ENCODE measurements at places on chromosomes 16 and 17.

- DNase-seq, result no peak
These were observed 86.8 kb upstream of the SOX9 start for GRCh38 chr17:72034000-72034399.

DNA sequence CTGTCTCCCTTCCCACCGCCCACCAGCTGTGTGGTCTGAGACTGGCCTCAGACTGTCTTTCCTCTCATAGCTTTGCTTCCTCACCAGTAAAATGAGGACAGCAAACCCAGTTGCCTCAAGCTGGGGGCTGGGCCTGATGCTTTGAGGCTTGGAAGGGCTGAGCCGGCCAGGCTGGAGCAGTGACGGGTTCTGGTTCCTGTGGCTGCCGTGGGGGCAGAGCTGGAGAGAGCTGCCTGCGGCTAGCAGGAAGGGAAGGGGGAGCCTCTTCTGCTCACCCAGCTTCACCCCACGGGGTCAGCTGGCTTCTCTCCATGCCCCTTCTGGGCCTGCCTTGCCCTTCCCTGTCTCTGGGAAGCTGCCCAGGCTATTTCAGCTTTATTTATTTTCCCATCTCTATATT lies 23.7 kb downstream of the LASP1 start:
- no peak for DNase-seq

DNA sequence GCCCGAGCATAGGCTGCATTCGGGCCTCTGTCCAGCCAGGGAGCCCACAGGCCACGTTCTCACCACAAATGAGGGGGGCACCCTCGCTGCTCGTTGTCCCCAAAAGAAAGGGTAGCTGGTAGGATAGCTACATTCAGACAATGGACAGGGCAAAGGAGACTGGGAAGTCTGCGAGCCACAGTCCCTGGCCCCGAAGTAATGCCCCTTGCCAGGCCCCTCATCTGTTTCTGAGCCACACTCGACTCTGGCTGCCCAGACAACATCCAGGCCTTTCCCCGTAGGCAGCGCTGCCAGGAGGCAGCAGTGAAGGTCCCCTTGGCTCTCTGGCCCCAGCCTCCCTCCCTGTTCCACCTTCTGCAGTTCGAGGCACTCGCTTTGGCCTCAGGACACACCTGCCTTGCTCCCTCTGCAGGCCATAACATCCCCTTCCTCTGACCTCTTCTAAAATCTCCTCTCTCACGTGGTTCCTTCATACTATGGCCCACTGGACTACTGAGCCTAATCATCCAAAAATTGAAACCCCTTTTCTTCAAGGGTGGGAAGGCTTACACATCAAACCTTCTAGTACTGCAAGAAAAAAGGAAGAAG lies 12.2 kb downstream of the AIPL1 start:
- no peak for DNase-seq

DNA sequence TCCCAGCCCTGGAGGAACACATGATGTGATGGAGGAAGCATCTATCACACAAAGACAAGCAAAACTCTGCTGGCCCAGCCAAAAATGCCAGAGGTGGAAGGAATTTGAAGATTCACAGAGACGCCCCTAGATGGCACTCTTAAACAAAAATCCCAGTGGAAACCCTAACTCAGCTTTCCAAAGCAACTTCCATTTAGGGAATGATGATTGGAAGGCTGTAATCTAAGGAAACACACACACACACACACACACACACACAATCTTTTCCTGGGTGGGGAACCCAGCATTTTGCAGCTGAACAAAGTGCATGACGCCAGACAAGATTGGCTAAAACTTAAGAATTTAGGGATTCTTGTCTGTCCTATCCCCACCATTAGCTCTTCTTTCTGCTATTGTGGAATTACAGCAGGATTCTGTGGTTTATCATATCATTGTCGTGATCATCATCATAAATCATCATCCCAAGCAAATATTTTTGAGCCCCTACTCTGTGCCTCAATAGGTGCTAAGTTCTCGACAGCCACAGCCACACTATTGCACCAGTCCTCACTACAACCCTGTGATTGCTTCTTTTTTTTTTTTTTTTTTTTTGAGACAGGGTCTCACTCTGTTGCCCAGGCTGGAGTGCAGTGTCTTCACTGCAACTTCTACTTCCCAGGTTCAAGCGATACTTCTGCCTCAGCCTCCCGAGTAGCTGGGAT lies 1.6 kb upstream of the LDAF1 start:
- DNase-seq, result peak; percentile 86

GRCh38 chr17:36829676-36830075 lies 107.6 kb upstream of the LHX1 start:
- DNase-seq, result no peak

DNA sequence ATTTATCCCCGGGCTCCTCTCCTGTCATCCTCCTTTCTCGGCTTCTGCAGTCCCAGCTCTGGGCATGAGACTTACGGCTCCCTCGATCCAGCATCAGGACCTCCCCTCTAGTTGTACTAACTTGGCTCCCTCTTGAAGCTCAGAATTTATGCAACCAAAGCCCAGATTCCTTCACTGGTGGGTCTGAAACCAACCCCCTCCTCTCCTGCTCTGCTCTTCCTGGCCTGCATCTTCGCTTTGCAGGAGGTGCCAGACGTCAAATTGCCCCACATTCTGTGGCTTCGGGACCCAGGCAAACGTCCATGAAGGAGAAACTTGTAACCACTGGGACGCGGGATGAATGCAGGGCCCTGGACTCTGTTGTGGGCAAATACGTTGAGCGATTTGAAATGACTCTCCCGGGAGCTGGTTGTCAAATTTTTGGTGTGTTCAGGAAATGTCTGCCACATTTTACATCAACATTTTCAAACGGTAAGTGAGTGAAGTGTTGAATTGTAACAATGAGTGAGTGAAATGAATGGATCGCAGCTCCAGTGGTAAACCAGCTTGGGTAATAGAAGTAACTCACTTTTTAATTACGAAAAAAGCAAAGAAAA lies 29.3 kb upstream of the ELAC2 start:
- no peak for DNase-seq

DNA sequence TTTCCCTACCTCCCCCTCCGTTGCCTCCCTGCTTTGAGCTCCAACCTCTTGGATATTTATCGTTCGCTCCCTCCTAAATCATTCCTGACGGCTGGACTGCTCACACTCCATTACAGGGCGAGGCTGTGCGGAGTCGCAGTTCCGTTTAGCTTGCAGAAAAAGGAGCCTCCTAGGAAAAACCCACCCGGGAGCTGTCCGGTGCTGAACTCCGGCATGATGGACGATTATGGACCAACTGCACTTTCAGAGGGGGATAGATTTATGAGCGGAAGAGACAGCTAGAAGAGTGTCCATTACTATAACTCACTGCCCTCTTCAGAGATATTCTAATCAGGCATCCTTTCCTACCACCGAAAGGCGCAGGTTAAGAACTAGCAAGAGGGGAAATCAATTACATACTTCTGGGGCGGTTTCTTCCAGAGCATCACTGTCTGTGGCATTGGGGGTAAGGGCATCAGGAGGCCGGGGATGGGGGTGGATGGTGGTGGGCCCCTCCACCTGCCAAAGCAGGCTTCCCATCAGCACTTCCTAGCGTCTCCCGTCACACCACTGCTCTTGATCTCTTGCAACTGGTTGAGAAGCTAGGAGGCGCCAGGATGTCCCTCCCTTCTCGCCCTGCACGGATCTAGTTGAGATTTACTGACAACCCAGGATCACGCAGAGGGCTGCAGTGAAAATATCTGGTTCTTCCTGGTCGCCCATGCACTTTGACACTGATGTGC lies 251.2 kb downstream of the ENGASE start:
- DNase-seq, result no peak

GRCh38 chr16:12276576-12276975 lies 300.0 kb downstream of the SNX29 start:
- no peak for DNase-seq

GRCh38 chr16:7304279-7304678 lies 28.4 kb upstream of the RBFOX1 start:
- no peak for DNase-seq

DNA sequence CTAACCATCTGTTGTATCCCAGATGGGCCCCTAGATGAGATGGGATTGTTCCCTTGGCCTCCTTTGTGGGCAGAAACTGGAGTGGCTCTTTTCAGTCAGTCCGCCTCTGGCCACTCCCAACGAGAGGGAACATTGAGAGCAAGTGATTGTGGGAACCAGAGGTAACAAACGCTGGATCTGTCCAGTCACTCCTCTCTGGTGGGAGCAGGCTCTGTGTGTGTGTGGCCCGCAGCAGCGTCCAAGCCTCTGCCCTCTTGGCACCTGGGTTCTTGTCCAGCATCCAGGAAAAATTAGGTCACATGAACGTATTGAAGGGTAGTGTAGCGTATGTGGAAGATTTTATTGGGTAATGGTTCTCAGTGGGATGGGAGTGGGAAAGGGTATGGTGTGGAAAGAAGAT lies 101.9 kb upstream of the COX10 start:
- no peak for DNase-seq

- DNase-seq, result no peak
These were observed 355.0 kb downstream of the KIF2B start for GRCh38 chr17:54177606-54178308.

DNA sequence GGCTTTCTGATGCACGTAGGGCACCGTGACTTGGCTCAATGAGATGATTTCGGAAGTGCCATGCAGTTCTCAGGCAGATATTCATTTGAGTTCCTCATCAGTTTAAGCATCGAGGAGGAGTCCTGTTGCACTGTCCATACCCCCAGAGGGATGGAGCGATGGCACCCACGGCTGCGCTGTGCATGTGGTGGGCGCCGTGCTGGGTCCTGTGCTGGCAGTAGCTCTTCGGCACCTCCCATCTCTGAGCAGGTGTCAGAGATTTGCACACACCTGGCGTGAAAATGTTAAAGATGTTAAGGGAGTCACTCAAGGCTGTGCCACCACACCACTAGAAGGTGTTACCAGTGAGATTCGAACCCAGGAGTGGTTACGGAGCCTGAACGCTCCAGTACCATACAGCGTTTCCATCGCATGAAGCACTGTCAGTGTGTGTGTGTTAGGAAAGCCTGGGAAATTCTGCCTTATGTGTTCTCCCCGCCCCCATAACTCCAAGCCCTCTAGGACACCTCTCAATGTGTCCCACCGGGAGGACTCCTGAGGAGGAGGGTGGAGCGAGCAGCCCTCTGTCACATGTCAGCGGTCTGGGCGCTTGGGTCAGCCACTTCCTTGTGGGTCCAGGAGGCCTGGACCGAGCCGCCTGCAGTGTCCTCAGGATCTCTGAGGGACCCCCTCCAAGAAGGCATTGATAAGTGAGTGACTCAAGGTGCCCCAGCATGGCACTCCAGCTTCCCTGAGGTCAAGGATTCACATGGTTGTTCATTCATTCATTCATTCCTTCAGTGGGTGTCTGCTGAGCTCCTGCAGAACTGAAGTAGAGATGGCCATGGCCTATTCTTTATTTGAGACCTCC lies 3.8 kb downstream of the MRC2 start:
- DNase-seq, result no peak

GRCh38 chr17:66431910-66432309 lies 129.5 kb downstream of the PRKCA start:
- DNase-seq, result no peak

DNA sequence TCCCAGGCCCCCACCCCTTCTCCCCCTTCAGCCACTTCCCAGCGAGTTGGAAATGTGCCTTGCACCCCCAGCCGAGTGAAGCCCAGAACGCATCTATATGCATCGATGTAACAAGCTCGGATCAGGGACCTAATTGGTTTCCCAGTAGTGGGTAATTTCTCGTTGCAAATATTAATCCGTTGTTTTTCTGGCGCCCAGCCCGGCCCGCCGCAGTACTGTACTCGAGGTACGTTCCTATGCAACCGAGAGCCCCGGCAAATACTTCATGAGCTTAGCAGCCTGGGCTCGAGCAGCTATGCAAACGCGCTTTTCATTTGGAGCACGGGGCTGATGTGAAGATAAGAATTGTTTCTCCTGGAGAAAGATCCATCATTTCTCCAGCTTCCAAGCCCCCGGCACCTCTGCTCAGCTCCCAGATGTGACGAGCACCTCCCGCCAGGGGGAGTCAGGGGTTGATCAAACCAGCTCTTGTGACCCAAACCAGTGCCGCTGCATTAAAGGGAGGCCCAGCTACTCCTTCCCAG lies 229.8 kb downstream of the KATNIP start:
- peak; percentile 54 for DNase-seq

GRCh38 chr16:12379318-12379717 lies 402.8 kb downstream of the SNX29 start:
- no peak for DNase-seq

- no peak for DNase-seq
These were observed 9.5 kb upstream of the USP10 start for GRCh38 chr16:84690088-84690819.

GRCh38 chr17:21143695-21144094 lies 16.9 kb downstream of the DHRS7B start:
- DNase-seq, result no peak

DNA sequence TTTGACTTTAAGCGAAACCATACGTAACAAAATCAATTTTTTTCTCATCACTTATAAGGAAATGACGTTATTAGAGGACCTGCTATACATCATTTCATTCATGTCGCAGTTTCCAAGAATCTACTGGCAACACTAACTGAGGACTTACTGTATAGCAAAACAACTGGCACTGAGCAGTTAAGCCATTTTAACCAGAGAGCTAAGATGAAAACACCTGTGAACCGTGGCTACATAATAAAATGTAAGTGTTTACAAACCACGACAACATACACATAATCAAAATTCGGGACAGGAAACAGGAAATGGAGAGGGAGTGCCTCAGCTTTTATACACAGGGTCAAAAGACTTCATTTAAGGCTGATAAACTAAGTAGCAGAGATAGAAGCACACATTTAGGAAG lies 29.5 kb downstream of the METTL16 start:
- no peak for DNase-seq

GRCh38 chr17:3964203-3965117 lies at the start of gene ATP2A3:
Gene ATP2A3, minus strand, starts transcription at chr17:3964437. Its CDS starts 146 bp downstream, at chr17:3964291.
- no peak for DNase-seq

- no peak for DNase-seq
These were observed 7.2 kb downstream of the SPAG7 start for GRCh38 chr17:4960279-4960922.

DNA sequence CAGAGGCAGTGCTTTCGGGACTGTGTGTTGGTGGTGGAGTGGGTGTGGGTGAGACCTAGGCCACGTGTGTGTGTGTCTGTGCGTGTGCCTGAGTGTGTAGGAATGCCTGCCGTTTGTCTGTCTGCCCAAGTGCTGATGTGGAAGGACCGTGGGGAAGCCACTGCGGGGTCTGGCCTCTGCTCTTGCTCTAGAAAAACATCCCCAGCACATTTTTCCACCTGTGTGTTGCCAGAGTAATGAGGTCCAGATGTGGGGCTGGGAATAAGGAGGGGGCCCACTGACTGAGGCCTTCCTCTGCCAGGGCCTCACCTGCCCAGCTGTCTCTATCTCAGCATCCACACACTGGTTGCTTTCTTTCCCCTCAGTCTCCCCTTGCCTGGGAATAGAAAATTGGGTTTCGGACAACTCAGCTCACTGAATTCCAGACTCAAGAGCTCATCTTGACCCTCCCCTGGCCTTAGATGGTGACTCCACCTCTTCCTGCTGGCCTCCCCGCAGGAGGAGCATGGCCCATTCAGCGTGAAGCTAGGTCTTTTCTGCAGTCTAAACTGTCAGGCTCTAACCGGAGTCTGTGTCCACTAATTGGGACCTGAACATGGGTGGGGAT lies 7.6 kb downstream of the SGCA start:
- DNase-seq, result no peak

GRCh38 chr16:87306516-87306915 lies 10.7 kb downstream of the C16orf95 start:
- DNase-seq, result no peak

GRCh38 chr16:73287859-73288405 lies 240.0 kb upstream of the ZFHX3 start:
- no peak for DNase-seq
